Smooth muscle cell of the brain vasculature (primary cell): ENCODE measurements at places on chromosomes 11 and 22.

DNA sequence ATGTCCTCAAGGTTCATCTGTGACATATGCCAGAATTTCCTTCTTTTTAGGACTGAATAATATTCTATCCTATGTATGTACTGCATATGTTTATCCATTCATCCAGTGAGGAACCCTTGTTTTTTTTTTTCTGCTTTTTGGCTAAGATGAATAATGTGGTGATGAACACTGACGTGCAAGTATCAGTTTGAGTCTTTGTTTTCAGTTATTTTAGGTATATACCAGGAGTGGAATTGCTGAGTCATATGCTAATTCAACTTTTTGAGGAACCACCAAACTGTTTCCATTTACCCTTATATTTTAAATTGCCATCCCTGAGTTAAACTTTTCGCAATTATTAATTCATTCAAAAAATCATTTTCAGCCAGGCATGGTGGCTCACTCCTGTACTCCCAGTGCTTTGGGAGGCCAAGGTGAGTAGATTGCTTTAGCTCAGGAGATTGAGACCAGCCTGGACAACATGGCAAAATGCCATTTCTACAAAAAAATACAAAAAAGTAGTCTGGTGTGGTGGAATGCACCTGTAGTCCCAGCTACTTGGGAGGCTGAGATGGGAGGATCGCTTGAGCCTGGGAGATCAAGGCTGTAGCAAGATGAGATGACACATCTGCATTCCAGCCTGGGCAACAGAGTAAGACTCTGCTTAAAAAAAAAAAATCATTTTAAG, 64.2 kb downstream of the MICAL2 start:
- DNase-seq: no peak

DNA sequence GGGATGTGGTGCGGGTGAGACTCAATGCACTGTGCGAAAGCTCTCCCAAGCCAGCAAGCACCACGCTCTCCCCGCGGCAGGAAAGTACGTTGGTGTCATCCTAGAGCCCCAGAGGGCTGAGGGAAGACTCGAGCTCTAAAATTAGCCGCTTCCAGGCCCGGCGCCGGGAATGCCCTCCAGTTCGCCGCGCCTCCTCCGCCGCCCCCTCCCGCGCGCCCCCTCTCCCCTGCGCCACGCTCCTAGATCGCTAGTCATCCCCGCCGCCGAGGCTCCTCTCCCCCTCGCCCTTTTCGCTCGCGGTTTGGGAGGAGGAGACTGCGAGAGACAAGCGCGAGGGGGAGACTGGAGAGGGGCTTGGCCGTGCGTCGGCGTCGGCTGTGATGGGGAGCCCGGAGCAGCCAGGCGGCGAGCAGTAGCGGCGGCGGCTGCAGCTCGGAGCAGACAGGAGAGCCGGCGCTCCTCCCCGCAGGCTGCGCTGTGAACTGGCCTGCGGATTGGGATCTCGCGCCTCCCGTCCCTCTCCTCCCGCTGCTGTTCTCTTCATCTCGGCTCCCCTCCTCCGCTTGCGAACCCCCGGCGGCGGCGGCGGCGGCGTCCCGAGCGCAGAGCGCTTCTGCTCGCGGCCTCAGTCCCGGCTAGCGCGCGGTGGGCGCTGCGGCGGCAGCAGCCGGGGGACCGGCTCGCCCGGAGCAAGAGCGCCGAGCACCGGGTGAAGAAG, at the start of gene FAT3:
TSS of gene FAT3 (plus strand) at position 412 of the 718 bp plus-strand sequence. CDS start 127,295 bp downstream, outside the sequence.
- peak; percentile 9 for DNase-seq

DNA sequence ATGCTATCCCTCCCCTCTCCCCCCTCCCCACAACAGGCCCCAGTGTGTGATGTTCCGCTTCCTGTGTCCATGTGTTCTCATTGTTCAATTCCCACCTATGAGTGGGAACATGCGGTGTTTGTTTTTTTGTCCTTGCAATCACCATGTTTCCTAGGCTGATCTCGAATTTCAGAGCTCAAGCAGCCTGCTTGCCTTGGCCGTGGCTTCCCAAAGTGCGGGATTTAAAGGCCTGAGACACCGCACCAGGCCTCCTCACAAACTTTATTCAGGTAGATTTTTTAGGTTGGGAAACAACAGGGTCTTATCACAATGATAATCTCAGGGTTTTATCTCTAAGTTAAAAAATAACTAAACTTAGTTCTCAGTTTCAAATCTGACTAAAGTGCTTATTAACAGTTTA, 125.4 kb downstream of the LUZP2 start:
- no peak for DNase-seq

- no peak for DNase-seq
These were observed 536 bp downstream of the YWHAH start for GRCh38 chr22:31944700-31945442.

DNA sequence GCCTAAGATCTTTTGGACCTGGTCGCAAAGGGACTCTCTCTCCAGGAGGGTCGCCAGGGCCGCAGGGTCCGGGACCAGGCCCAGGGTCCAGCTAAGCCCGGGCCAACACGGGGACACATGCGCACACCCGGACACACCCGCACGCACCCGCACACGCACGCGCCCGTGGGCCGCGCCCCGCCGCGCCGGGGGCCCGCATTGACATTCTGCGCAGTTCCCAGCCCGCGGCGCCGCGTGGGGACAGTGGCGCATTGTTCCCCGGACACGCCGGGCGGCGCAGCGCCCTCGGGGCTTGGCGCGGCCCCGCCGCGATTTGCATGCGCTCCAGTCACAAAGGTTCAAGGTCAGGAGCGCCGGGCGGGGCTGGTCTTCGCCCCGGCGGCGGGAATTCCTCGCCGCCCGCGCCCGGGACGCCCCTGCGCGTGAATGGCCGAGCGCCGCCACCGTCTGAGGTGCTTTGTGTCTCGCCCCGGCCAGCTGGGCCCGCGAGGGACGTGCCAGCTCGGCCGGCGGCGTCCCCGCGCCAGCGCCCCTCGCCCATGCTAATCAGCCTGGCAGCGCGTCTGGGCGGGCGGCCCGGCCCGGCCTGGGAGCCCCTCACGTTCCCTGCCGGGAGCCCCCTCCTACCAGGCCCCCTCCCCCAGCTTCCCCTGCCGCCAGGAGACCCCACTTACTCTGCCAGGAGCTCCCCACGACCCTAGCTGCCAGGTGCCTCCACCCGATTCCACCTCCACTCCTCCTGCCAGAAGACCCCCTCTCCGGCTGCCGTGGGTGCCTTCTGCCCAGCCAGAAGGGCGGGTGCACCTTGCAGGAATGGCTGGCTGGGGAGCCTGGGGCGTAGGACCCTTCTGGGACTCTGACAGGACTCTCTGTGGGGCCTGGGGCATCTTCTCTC, 50.5 kb upstream of the WNT7B start:
- no peak for DNase-seq

- DNase-seq: no peak
These were observed 5.5 kb downstream of the ZC3H12C start for GRCh38 chr11:110098645-110099044.

- no peak for DNase-seq
These were observed 113.1 kb upstream of the ARHGAP42 start for GRCh38 chr11:100573911-100574513.

- no peak for DNase-seq
These were observed 8.4 kb upstream of the HDHD5 start for GRCh38 chr22:17167486-17167885.

GRCh38 chr11:6625832-6626420, 6.7 kb upstream of the TPP1 start:
- no peak for DNase-seq

DNA sequence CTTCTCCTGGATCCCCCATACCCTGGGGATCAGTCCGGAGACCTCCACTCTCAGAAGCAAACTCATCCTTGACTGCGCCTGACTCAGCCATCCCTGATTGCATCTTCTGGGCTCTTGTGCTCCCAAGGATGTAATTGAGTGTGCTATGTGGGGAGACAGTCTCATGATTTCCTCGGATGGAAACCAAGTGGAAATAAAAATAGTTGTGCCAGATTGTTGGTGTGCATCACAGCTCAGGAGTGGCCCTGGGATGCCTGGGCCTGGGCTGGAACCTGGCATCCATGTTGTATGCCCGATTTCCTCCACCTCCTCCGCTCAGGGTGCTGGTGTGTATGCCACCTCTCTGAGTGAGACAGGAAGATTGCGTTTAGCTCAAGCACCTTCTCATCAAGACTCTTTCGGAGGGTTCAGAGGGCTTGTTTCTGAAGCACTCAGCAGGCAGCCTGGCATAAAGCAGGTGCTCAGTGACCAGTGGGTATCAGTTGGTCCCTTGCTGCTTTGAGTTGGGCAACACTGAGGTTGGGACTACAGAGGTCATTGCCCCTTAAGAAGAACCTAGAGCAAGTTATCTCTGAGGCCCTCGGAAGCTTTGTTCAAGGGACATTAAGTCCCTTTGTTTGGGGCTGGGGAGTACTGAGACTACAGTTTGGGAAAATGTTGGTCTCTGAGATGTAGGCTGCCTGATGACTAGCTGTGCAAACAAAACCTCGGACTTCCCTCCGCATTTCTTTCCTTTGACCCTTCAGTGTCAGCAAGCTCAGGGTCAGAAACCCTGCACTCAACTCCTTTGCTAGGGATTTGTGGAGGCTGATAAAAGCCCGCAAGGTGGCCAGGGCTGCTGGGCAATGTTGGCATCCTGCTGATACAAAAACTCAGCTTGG, 24.8 kb upstream of the MICAL2 start:
- DNase-seq: no peak

DNA sequence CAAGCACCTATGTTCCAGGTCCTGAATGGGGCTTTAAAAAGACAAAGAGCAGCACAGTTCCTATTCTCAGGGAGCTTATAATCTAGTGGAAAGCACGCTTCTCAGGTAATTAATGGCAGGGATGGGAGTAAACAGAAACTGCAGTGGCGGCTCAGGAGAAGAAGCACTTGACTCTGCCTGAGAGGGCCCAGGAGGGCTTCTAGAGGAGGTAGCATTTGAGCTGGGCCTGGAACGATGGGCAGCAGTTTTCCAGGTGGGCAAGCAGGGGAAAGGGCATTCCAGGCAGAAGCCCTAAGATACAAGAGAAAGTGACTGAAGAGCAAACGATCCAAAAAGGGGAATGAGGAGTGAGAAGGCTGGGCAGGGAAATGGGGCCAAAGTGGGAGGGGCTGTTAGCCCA, 37.1 kb upstream of the CHST1 start:
- DNase-seq: no peak

DNA sequence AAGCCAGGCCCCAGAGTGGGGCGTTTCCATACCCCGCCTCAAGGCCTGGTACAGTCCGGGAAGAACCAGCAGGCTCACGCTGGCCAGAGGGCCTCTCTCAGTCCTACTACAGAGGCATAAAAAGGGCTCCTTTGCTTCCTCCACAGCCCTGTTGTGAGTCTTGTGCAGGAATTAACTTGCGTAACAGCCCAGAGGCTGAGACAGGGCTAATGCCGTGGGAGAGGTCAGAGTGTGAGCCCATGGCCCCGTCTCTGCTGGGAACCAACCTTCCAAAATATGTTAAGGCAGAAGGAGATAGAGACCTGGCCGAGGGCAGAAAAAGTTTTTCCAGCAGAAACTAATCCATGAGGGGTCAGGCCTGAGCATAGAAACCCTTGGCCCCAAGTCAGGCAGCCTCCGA, 19.9 kb upstream of the TMEM184B start:
- DNase-seq: no peak

DNA sequence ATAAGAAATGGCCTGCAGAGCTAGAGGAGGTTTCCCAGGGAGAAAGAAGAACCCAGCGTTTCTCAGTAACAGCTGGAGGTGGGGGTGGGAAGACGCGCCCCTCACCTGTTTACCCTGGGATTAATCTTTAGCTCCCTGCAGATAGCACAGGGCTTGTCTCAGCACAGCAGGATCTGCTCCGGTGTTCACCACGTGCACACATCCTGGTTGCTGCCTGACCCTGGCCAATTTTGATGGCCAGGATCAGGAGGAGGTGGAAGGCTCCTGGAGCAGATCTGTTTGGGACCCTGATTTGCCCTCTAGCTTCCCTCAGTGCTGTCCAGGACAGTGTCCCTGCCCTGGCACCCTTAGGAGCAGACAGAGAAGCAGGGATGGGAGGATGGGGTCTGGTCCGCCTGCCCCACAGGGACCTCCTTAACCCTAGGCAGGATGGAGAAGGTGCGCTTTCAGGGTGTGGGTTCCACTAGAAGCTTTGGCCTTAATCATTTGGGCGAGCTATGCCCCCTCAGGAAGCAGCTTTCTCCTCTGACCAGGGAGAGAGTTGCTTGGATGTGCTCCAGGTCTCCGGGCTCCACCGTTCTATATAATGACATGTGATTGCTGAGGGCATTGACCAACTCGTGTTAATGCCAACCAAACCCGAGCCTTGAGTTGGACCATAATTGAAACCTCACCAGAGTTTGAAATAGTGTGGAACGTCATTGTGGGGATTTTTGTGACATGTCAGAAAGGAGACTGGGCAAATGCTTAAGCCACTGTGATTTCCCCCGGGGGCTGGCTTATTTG, 19.3 kb downstream of the UPB1 start:
- DNase-seq: no peak

GRCh38 chr11:68908273-68908672, 4.6 kb downstream of the IGHMBP2 start:
- no peak for DNase-seq

GRCh38 chr11:85647078-85647477, 689 bp upstream of the TMEM126A start:
- no peak for DNase-seq

GRCh38 chr22:42296381-42296853, 26.0 kb upstream of the TCF20 start:
- no peak for DNase-seq

DNA sequence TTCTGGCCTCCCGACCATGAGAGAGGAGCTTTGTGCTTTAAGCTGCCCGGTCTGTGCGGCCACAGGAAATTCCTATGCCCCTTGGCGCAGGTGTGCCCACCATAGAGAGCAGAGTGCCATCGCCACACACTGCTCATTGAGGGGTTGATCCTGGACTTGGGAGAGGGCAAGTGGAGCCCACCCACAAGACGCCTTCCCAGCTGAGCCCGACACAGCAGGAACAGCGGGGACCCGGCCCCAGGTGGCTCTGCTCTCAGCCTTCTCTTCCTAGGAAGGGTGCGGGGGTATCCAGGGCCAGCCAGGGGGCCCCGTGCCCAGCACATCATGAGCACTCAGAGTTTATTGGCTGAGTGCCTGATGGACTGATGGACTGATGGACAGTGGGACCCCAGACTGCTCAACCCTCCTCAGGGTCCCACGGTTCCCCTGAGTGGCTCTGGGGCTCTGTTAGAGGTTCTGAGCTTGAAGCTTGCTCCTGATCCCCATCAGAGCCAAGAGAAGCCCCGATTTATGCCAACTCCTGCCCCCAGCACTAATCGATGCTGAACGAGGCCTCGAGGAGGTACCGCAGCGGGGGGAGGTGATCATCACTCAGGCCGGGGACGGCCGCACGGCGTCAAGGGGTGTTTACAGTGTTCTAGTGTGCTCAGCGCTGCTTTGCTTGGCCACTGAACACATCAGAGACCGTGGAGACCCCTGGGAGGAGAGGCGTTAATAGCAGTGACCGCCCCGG, 13.5 kb upstream of the MRGPRD start:
- no peak for DNase-seq

- DNase-seq: no peak
These were observed 156.9 kb downstream of the FEZ1 start for GRCh38 chr11:125338886-125339811.

GRCh38 chr11:100515087-100515486, 172.0 kb upstream of the ARHGAP42 start:
- DNase-seq: no peak

DNA sequence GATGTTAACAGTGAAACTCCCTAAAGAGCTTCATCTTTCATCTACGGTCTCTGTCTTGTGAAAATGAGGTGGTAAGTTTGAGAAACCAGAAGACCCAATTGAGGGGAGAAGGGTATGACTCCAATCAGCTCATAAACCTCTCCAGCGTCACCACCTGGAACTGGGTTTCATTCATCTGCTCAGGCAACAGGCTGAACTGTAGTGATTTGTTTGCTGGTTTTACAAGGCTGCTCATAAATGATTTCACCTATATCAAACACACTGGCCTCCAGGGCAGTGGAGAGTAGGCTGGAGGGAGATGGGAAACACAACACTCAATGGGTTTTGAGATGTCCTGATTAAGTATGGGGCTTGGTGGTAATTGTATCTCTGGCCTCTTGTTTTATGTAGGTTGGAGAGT, 79.0 kb downstream of the EFCAB6 start:
- DNase-seq: no peak
